Foreskin keratinocyte (primary cell): ENCODE measurements at places on chromosomes 7 and 10.

DNA sequence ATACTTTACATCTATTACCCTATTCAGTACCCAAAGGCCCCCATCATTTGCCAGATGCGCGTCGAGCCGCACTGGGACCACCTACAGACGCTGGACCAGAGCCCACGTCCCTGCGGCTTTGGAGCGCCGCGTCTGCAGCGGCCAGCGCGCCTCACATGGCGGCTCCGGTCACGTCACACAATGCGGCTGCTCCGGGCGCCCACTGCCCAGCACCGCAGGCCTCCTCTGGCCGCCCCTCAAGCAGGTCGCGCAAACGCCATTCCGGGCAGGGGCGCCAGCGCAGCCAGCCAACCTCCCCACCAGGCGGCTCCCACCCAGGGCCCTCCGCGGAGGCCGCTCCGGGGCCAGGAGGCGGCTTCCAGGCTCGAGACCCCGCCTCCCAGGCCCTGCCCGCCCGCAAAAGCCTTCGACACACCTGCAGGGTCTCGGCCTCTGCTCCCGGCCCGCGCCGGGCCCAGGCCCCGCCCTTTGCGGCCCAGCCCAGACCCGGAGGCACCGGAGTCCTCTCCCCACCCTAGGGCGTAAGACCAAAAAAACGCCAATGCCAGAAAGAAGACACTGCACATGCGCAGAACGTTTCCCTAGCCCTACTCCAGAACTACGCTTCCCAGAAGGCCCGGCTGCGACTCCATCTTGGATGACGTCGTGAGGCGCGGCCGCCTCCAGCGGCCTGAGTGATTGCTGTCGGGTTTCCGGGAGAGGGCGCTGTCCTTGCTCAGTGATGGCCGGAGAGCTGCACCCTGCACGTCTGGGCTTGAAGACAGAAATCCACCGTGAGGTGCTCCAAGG is at the start of gene ZNF25:
Gene ZNF25 (minus strand): TSS at position 557 of the 789 bp plus-strand sequence. CDS start 4,925 bp downstream, outside the sequence.
- peak; percentile 92 for DNase-seq

- DNase-seq = no peak
Measured at GRCh38 chr7:115024276-115024675, 102.4 kb downstream of the MDFIC start.

DNA sequence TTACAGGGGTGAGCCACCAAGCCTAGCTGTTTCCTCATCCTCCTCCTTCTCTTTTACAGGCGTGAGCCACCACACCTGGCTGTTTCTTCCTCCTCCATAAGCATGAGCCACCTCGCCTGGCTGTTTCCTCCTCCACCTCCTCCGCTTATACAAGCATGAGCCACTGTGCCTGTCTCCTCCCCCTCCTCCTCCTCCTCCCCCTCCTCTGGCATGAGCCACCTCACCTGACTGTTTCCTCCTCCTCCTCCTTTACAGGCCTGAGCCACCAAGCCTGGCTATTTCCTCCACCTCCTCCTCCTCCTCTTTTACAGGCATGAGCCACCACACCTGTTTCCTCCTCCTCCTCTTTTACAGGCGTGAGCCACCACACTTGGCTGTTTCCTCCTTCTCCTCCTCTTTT is 49.8 kb upstream of the ZNF479 start:
- DNase-seq = no peak

DNA sequence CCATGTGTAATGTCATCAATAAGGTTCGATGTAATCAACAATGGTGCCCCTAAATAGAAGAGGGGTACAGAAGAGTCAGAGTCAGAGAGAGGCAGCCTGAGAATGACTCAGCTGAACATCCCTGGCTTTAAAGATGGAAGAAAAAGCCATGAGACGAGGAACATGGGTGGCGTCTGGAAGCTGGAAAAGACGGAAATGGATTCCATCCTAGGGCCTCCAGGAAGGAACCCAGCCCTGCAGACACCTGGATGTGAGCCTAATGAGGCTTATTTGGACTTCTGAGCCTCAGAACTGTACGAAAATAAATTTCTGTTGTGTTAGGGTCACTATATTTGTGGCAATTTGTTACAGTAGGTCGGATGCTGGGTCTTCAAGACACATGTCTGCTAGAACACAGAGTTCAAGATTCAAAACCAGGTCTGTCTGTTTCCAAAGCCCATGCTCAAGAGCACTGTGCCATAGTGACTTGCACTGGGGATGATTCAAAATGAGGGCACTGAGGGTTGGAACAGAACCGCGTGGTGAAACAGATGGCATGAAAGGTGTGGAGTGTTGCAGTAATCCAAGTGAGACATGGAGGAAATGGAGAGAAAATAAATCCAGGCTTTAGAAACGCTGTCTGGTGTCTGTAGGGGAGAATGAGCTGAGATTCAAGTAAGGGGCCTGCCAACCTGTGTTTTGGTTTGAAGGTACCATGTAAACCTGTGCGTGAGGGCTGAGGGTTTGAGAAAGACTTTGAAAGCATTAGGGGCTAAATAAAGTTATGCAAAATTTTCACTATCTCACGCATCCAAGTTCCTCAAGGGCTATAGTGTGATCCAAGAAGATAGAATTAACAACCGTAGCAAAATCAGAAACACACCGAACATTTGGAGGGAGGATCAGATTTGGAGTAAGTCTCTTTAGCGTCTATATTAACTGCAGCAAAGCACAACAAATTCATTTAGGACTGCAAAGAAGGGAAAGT is 849.1 kb upstream of the AUTS2 start:
- DNase-seq = no peak

DNA sequence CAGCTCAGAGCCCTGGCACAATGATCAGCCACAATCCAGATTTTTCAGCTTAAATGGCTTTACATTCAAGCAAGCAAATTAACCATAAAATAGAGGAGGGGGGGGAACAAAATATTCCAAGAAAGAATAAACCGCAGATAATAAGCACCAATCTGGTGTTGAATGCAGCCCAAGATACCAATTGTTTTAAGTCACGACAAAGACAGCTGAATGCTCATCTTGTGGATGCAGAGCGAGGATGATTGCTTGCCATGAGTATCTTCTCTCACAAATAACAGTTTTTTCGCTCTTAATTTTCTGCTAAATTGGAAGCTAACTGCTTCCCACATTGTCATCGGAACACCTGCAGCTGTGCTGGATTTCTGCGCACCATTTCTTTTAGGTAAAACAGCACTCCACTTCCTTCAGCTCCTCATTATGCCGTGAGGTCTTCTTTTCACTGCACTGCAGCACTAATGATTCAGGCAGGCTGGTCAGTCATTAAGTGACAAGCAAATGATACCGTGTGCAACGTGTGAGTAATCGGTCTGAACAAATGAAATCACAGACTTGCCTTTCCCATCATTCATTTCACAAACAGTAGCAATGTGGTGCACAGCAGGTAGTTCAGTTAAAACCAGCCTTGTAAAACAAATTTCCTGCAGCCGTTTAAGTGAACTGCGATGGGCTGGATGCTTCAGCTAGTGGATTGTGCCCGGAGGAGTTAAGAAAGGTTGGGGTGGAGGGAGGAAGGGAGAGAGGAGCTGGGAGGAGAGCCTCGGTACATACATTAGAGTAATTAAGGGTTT is 106.4 kb upstream of the CDCA7L start:
- peak; percentile 9 for DNase-seq

GRCh38 chr10:110781139-110781538 is 90.6 kb upstream of the PDCD4 start:
- DNase-seq = no peak

DNA sequence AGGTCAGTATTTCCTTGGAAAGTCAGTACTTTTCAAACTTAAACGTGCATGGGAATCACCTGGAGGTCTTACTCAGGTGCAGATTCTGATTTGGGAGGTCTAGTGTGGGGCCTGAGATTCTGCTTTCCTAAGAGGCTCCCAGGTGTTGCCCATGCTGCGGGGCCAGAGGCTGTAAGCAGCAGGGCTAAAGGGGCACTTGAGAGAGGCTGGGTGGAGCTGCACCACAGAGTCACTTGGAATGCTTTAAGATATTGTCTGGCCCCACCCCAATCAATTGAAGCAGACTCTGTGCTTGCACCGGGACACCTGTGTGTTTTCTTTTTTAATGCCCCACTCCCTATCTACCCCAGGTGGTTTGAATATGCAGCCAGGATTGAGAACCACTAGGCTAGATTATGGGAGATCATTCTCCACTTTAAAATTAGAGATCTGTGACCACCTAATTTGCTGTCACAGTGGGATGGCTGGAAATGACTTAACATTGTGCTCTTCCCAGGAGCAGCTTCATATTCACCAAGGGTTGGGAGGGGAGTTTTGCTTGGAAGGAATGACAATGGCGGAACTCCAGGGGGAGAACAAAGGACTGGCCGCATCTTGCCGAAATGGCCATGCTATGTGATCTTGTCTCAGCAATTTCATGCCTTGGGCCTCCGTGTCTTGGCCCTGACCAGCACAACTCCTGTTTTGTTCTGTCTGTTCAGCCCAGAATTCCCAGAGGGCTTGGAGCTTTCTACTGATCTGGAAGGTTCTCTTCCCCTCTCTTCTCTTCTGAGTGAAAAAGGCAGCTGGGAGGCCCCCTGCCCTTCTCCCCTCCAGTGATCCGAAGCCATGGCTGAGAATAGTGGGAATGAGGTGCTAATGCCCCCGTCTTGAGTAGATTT is 80.2 kb downstream of the FAM241B start:
- no peak for DNase-seq

DNA sequence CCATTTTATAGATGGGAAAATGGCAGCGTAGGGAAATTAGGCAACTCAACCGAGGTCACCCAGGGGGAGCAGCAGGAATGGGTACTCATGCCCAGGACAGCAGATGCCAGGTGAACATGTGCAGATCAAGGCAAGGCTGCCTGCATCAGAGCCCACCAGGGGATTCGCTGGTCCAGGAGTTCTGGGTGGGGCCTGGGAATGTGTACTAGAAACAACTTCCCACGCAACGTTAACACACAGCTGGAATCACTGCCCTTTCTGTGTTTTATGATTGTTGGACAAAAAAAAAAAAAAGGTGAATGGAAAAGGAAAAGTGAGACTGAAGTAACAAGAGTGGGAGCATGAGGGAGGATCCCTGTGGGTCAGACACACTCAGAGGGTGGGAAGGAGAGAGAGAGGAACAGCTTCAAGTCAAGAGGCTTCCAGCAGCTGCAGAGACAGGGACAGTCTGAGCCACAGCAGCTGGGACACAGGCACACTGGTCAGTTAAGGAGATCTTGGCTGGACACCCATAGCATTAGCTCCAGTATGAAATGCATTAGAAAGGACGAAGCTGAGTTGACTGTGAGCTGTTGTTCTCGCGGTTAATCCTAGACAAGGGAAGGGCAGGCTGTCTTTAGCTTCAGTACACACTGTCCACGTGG is 187.9 kb upstream of the INHBA start:
- no peak for DNase-seq

DNA sequence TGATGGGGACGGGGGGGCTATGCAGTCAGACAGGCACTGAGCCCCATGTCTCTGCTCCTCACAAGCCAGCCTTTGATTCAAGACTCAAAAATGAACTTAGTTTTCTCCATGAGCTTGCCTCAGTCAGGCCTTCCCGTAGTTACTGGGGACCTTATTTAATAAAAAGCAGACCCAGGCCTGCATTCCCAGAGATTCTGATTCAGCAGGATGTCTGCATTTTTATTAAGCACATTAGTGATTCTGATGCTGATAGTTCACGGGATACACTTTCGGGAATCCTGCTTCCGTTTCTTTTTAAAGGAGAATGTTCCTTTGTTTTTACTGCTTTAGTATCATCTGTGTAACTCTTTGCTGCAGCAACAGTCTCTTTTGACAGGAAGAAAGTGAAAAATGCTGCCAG is 28.3 kb upstream of the PLPP4 start:
- no peak for DNase-seq

DNA sequence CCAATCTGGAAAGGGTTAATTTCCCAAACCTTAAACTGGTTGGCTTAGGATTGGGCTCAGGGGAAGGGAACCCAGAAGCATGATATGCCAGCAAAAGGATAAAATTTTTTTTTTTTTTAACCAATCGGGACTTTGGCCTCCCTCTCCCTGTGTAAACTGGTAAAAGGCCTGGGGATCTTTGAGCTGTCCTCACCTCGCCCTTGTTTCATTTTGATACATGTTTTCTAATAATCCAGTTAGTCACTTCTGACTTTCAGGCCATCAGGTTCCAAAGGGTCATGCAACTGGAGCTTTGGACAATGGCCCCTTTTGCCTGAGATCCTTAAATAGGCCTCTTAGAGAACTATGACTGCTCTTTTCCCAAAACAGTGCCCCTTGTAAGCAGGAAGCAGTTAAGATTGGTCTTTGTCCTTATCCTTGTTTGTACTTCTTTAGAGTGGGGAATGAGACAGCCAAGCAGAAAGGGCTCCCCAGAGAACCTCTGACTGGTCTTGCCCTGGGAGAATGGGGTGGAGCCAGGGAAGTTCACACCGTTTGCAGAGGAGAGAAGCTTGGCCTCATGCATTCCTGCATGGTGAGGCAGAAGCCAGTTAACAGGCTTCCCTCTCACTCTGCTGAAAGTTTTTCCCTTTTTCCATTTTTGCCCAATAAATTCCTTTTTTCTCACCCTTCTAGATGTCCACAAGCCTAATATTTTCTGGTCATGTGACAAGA is 424.2 kb upstream of the CNTNAP2 start:
- DNase-seq = peak; percentile 3

DNA sequence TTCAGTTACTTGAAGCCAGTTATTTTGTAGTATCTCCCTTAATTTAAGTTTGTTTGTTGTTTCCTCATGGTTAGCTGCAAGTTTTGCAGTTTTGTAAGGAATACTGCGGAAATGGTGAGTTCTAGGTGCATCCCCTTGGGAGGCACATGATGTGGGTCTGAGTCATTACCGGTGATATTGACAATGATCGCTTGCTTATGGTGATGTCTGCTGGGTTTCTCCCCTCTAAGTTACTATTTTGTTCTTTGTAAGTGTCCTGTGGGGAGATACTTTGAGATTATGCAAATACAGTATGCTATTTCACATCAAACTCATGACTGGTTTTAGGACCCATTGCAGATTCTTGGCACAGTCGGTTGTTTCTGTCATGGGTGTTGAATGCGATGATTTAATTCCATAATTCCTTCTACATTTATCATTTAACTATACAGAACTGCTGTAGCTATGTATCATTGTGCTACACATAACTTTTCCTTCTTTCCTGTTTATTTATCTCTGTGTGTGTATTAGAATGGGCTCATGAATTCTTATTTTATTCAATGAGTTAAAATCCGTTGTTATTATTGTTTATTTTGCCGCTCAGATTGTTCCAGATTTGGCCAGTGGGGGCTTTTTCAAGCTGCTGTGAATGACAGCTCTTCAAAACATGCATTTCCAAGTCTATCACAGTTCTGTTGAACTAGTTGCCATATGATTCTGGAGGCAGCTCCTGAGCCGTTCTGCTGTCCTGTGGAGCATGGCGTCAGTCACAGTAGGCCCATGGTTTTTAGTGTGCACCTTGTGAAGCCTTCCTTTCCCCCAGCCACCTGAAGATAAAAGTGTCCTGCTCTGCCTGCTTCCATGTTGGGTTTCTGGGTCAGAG is 18.4 kb downstream of the TSPAN14 start:
- peak; percentile 98 for DNase-seq

DNA sequence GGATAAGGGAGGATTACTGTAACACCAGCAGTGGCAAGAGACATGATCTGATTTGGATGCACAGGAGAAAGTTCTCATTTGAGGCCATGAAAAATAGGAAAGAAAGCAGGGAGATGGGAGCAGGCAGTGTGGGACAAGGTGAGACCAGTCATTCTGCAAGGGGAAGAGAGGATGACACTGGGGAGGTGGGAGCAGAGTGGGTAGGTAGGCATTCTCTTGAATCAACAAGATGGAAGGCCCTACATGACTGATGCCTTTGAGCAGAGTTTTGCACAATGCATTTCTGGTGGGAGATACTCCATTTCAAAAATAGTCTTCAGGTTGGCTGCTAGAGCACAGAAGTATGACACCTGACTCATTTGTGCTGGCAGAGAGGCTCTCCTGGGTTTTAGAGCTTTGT is 10.5 kb downstream of the RPS24 start:
- DNase-seq = no peak
